H9 (cell line): ENCODE measurements at places on chromosomes 2 and 18. TPM values are rescaled to one million over a fixed set of nuclear protein-coding genes. Genes with fewer than 3 reads are reported as not detected.

The AQP12B gene
- total RNA-seq: not detected in 2 replicates

The DSG1 gene
- not detected in 2 replicates for total RNA-seq

The NEURL3 gene
- not detected in 2 replicates for total RNA-seq

The ABCG8 gene
- not detected in 2 replicates for total RNA-seq

The TMEM182 gene
- 3.6 and 3.8 TPM in 2 replicates for total RNA-seq

The ADI1 gene
- total RNA-seq: 23.4 and 25.4 TPM in 2 replicates

The XIRP2 gene
- total RNA-seq: 0.07 TPM in 1 of 2 replicates, not detected in the other

The CCDC178 gene
- total RNA-seq: 0.11 TPM in 1 of 2 replicates, not detected in the other

DNA sequence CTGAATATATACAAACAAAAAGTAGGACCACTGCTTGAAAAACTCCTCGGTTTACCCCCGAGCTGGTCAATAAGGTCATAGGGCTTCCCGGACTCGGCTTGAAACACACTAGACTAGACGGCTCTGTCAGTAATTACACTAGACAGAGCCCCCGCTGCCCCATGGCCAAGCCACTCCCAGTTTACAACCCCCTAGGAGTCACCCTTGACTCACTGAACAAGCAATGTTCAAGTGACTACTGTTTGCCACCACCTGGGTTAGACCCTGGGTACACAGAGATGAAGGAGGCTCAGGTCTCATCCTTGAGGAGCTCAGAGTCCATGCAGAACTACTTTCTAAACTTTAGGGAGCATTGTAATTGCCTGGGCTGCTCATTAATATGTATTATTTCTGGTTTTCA, 13.7 kb upstream of the PRELID3A start:
- no peaks in the 10 kb centered on the region for H3K4me1 ChIP-seq
- no peaks in the 10 kb centered on the region for H3K36me3 ChIP-seq
- no peaks in the 10 kb centered on the region for H3K27me3 ChIP-seq
- DNase-seq: no peak
- no peak overlapping the region for H3K4me3 ChIP-seq
- no peak overlapping the region for H3K27ac ChIP-seq

- peaks cover 2% of the 10 kb centered on the region; the same call in 2 of the 3 replicates for H3K36me3 ChIP-seq
- no peak overlapping the region for H3K27ac ChIP-seq
- peak; percentile 28 for DNase-seq
- no peaks in the 10 kb centered on the region for H3K27me3 ChIP-seq
These were observed 2.0 kb upstream of the GAL3ST2 start for GRCh38 chr2:241774419-241775222.

DNA sequence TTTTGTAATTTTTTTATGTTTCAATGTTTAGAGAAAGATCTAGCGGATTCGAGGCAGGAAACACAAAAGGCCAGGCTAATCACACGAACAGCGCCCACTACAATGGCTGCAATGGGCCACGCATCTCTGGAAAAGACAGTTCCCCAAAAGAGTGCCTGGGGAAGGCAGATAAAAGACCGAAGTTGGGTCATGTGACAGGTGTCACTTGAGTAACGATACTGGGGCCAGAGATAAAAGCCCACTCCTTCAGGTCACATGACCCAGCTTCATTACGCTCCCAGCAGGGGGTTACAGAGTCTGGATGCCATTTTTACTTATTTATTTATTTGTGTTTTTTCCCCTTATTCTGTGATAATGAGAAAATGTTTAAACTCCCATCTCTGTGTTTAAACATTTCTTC, 95.4 kb downstream of the CDK15 start:
- peaks cover 4% of the 10 kb centered on the region; the same call in 1 of the 2 replicates for H3K4me1 ChIP-seq
- H3K27me3 ChIP-seq: no peaks in the 10 kb centered on the region
- DNase-seq: no peak
- no peak overlapping the region for H3K4me3 ChIP-seq

DNA sequence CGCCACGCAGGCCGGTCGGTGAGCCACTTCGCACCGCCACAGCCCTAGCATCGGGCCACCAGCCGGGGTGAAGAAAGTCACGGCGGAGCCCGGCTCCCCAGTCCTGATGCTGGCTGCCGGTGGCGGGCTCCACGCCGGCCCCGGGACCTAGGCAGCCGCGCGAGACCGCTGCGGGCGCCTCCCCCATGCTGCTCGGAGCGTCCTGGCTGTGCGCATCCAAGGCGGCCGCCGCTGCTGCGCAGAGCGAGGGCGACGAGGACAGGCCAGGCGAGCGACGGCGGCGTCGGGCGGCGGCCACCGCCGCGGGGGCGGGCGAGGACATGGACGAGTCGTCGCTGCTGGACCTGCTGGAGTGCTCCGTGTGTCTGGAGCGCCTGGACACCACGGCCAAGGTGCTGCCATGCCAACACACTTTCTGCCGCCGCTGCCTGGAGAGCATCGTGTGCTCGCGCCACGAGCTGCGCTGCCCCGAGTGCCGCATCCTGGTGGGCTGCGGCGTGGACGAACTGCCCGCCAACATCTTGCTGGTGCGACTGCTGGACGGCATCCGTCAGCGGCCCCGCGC, 433 bp downstream of the SH3RF3 start:
- H3K27ac ChIP-seq: no peak overlapping the region
- peaks cover 25% of the 10 kb centered on the region; the same call in 1 of the 2 replicates for H3K27me3 ChIP-seq
- DNase-seq: no peak
- peak overlapping the region; percentile 69; the same call in 2 of the 3 replicates for H3K4me3 ChIP-seq
- no peaks in the 10 kb centered on the region for H3K4me1 ChIP-seq
- H3K36me3 ChIP-seq: no peaks in the 10 kb centered on the region

GRCh38 chr2:84286878-84287277, 172.2 kb downstream of the SUCLG1 start:
- peaks cover 8% of the 10 kb centered on the region; the same call in 1 of the 2 replicates for H3K36me3 ChIP-seq
- DNase-seq: no peak
- H3K4me3 ChIP-seq: no peak overlapping the region
- no peaks in the 10 kb centered on the region for H3K27me3 ChIP-seq
- no peaks in the 10 kb centered on the region; the same call in 1 of the 2 replicates for H3K4me1 ChIP-seq

DNA sequence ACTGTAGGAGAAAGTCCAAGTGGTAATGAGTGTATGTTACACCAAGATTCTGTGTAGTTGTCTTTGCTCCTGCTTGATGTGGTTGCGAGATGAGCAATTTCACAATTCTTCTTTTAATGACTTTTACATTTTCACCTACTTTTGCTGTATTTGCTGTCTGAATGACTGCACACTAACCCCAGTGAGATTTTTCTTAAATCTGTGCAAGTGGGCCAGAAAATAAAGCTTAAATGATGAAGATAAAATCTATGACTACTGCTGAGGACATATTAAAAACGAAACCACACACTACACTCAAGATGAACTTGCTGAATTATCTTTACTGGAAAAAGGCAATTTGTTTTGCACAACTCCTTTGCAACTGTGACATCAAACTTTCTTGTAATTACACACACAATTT, 4.1 kb downstream of the LDAH start:
- DNase-seq: no peak
- no peaks in the 10 kb centered on the region for H3K27me3 ChIP-seq
- H3K4me1 ChIP-seq: no peaks in the 10 kb centered on the region
- no peak overlapping the region for H3K4me3 ChIP-seq
- no peak overlapping the region for H3K27ac ChIP-seq

- H3K4me3 ChIP-seq: no peak overlapping the region
- no peak overlapping the region for H3K27ac ChIP-seq
- no peak for DNase-seq
These were observed 212.2 kb downstream of the ZEB2 start for GRCh38 chr2:144307711-144308110.

- H3K36me3 ChIP-seq: no peaks in the 10 kb centered on the region
- H3K27ac ChIP-seq: no peak overlapping the region
- H3K4me3 ChIP-seq: no peak overlapping the region
- no peaks in the 10 kb centered on the region for H3K4me1 ChIP-seq
- peak; percentile 92 for DNase-seq
These were observed 377.2 kb upstream of the LRATD1 start for GRCh38 chr2:14255135-14255820.

GRCh38 chr2:106004851-106005250, 189.2 kb downstream of the UXS1 start:
- H3K36me3 ChIP-seq: peaks cover 39% of the 10 kb centered on the region
- no peak overlapping the region for H3K27ac ChIP-seq
- no peaks in the 10 kb centered on the region for H3K27me3 ChIP-seq
- no peak for DNase-seq

DNA sequence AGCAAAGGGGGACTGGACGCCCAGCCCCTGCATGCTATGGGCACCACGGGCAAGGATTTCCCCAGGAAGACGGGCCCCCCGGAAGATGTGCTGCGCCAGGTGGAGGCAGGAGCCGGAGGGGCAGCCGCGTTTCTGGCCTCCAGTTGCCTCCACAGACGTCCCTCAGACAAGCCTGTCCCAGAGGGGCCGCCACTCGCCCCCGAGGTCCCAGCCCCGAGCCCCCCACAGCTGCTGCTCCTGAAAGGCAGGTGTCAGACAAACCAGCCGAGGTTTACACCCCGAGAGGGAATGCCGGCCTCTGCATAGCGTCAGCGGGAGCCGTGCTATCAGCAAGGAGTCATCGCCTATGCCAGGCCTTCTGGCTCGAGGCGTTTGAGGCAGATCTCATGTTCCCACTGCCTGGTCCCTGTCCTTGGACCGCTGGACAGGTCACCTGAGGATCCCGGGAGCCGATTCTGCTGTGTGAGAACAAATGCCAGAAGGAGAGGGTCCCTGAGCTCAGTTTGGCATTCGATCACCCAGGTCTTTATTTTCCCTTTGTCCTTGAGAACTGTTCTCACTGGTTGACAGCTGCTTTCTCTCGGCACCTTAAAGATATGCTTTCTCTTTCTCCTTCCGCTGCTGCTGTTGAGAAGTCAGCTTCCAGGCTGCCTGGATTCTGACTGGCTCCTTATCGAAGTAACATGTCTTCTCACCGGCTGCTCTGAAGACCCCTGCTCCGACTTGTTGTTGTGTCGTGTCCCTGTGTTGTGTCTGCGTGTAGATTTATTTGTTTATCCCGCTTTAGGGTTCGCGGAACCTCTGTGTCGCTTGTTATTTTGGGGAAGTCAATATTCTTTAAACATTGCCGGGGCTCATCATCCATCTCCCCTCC, 20.6 kb downstream of the CROCC2 start:
- no peak overlapping the region for H3K27ac ChIP-seq
- H3K36me3 ChIP-seq: no peaks in the 10 kb centered on the region
- no peaks in the 10 kb centered on the region for H3K27me3 ChIP-seq

DNA sequence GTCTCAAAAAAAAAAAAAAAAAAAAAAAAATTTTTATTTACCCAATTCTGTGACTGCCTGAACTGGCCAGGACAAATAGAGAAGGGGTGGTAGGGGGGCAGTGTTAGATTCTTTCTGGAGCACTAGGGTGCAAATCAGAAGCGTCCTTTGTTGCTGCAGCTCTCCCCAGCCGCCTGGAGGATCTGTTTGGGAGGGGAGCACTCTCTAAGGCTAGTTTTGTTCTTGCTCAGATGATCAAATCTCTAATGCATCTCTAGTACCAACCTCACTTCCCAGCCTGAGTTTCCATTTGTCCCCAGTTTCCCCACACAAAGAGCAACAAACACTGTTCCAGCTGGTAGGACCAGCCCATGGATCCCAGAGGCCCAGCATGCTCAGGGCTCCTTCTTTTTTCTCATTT, 83.0 kb downstream of the GBX2 start:
- no peak for DNase-seq
- H3K4me1 ChIP-seq: peaks cover 29% of the 10 kb centered on the region
- H3K27ac ChIP-seq: peak overlapping the region; percentile 58

DNA sequence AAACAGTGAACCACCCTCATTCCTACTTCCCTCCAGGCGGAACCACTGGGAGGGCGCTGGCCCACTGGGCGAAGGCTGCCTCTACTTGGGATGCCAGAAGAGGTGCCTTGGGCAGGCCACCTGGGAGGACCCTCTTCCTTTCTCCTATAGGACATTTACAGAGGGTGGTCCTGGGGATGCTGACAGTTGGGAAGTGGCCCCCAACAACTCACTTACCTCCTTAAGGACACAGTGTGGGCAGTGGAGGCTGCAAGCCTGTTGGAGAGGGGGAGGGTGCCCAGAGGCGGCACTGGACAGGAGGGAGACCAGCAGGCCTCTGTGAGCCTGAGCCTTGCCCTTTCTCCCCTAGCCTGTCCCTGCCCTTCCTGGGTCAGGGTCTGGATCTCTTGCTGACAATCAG, 346.4 kb upstream of the HS6ST1 start:
- H3K36me3 ChIP-seq: no peaks in the 10 kb centered on the region
- DNase-seq: no peak
- H3K4me3 ChIP-seq: no peak overlapping the region
- H3K27me3 ChIP-seq: no peaks in the 10 kb centered on the region
- no peak overlapping the region for H3K27ac ChIP-seq

GRCh38 chr18:45248240-45248903, 366.9 kb upstream of the SLC14A2 start:
- H3K4me3 ChIP-seq: no peak overlapping the region
- H3K27me3 ChIP-seq: no peaks in the 10 kb centered on the region
- H3K4me1 ChIP-seq: no peaks in the 10 kb centered on the region
- no peaks in the 10 kb centered on the region for H3K36me3 ChIP-seq

- H3K4me1 ChIP-seq: no peaks in the 10 kb centered on the region
- H3K27ac ChIP-seq: no peak overlapping the region
- H3K27me3 ChIP-seq: no peaks in the 10 kb centered on the region
- H3K36me3 ChIP-seq: peaks cover 85% of the 10 kb centered on the region
- peak; percentile 15 for DNase-seq
- H3K4me3 ChIP-seq: no peak overlapping the region; the same call in 2 of the 3 replicates
These were observed 14.8 kb upstream of the CNDP1 start for GRCh38 chr18:74519320-74520095.

- H3K27me3 ChIP-seq: no peaks in the 10 kb centered on the region
- no peak overlapping the region for H3K4me3 ChIP-seq
- no peak overlapping the region for H3K27ac ChIP-seq
- DNase-seq: no peak
- H3K36me3 ChIP-seq: no peaks in the 10 kb centered on the region
These were observed 152.0 kb upstream of the PGAP1 start for GRCh38 chr2:197078535-197078934.

GRCh38 chr2:29000481-29000880, 19.4 kb downstream of the TOGARAM2 start:
- H3K4me1 ChIP-seq: no peaks in the 10 kb centered on the region; the same call in 1 of the 2 replicates
- no peak overlapping the region for H3K4me3 ChIP-seq
- DNase-seq: no peak
- no peak overlapping the region for H3K27ac ChIP-seq
- no peaks in the 10 kb centered on the region for H3K36me3 ChIP-seq
- peaks cover 2% of the 10 kb centered on the region; the same call in 1 of the 2 replicates for H3K27me3 ChIP-seq

DNA sequence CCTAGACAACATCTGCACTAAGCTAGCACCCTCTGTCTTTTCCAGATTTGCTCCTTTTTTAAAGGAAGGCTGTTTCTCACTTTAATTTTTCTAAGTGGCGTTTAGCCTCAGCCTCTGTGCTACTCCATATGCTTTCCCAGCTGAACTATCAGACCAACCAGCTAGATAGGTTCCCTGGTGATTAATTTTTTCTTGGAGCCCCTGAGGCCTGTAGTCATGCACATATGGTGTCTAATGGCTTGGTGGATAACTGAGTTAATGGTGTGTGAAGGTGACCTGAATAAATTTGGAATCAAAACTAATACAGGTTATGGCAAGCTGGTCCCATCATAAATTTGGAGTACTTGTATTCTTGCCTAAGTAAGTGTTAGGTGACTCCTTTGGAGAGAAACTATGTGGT, 135.5 kb downstream of the MGAT5 start:
- no peaks in the 10 kb centered on the region for H3K4me1 ChIP-seq
- H3K36me3 ChIP-seq: no peaks in the 10 kb centered on the region
- no peaks in the 10 kb centered on the region for H3K27me3 ChIP-seq
- no peak overlapping the region for H3K27ac ChIP-seq
